Caco-2 (cell line): ENCODE measurements at places on chromosomes 5 and 9.
A peak's percentile ranks its signal among the peaks of the same experiment; 100 is the strongest.

DNA sequence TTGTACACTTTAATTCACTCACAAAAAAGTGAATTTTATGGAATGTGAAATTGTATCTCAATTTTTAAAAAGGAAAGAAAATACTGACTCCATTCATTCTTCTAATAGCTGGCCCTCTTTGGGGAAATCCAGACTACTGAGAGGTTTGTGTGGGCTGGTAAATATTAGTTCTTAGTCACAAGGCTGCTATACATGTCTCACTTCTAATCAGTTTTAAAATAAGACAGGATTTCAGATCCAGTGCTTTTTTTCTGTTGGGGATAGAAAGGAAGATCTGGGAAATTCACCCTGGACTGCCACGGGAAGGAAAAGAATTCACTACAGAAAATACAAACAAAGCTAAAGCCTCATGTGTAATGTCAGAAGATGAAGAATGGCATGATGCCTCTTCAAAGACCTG, 32.7 kb upstream of the ADAMTSL1 start:
- DNase-seq, result no peak

GRCh38 chr9:98862936-98863335, 55.5 kb downstream of the GALNT12 start:
- no peak for DNase-seq

- no peak for DNase-seq
Measured at GRCh38 chr9:92094655-92095054, 20.6 kb downstream of the SPTLC1 start.

GRCh38 chr5:93519740-93520139, 61.3 kb downstream of the NR2F1-AS1 start:
- DNase-seq, result no peak

- DNase-seq, result no peak
Measured at GRCh38 chr5:159456722-159457465, 126.6 kb upstream of the IL12B start.

GRCh38 chr5:169763376-169764017, 126.4 kb downstream of the DOCK2 start:
- no peak for DNase-seq

GRCh38 chr9:12595400-12595799, 97.8 kb upstream of the TYRP1 start:
- DNase-seq, result no peak

- DNase-seq, result no peak
Measured at GRCh38 chr9:31776471-31776870, 608.0 kb upstream of the ACO1 start.

DNA sequence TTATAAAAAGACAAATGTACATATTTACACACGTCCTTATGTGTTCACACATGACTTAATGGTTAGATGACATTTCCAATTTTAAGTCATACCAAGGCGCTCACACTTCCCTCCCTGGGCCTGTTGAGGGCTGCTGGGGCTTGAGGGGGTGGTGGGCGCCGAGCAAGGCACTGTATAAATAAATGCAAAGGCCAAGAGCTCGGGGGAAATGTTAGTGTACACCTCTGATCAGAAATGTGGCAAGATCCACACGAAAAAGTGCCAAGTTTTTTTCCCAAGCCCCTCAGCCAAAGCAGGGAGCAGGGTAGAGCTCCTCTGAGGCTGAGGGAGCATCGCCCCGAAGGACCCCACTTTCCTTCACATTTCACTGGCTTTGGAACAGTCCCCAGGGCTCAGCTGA, 7.5 kb downstream of the IRF1 start:
- DNase-seq, result no peak

DNA sequence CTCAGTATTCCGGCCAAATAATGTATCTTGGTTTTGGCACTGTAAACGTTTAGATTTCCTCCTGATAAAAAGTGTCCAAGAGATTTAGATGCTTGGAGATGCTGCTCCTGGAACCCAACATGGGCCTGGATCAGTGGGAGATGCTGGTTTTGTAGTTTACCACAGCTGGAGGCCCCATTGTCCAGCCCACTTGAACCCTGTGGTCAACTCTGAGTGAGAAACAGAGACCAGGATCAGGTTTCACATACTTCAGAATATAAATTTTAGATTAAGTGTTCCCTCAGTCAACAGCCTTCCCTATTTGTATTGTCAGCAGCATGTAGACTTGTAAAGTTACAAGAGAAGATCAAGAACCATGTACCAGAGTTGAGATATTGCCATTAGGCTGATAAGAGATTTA, 144.7 kb upstream of the C9orf72 start:
- no peak for DNase-seq

DNA sequence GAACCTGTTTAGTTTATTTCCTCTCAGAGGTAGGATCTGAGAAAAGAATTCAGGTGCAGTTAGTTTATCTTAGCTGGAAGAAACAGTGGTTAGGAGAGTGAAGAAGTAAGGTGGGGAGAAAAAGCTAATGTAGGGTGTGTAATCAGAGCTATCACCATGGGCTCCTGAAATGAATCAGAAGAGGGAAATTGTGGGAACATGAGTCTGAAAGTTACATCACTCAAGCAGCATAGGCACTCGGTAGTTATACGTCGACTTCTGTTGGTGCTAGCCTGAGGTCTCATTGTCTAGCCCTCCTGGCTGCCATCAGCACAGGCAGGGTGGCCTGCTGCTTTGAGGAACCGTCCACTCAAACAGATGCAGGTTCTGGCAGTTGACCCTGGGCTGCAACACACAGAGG, 56.7 kb upstream of the NPR3 start:
- DNase-seq, result no peak

- no peak for DNase-seq
Measured at GRCh38 chr5:77102549-77102948, 15.5 kb upstream of the ZBED3 start.

GRCh38 chr5:14743601-14744295, 79.2 kb downstream of the OTULIN start:
- DNase-seq, result no peak

GRCh38 chr5:111512375-111513130, at the start of gene STARD4:
Gene STARD4, minus strand, starts transcription at chr5:111512535. Its CDS starts 5,102 bp downstream, at chr5:111507433.
- DNase-seq, result peak; percentile 98

GRCh38 chr5:112795944-112796678, 58.4 kb downstream of the APC start:
- no peak for DNase-seq

DNA sequence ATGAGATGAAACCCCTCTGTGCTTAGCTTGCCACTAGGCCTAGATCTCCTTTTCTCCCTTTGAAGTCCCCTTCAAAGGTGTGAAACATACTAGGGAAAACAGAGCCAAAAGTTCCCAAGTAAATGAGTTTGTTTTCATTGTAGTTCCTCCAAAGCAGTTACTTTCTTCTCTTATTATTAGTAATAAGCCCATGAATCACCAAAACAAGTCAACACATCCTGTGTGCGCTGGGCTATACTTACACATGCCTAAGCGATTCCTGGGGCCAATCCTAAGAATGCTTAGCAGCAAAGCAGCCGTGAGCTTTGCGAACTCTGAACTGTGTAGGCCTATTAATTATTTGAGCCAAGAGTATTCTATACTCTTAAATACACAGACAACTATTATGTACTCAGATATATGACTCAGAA, 7.6 kb downstream of the ENC1 start:
- DNase-seq, result no peak

DNA sequence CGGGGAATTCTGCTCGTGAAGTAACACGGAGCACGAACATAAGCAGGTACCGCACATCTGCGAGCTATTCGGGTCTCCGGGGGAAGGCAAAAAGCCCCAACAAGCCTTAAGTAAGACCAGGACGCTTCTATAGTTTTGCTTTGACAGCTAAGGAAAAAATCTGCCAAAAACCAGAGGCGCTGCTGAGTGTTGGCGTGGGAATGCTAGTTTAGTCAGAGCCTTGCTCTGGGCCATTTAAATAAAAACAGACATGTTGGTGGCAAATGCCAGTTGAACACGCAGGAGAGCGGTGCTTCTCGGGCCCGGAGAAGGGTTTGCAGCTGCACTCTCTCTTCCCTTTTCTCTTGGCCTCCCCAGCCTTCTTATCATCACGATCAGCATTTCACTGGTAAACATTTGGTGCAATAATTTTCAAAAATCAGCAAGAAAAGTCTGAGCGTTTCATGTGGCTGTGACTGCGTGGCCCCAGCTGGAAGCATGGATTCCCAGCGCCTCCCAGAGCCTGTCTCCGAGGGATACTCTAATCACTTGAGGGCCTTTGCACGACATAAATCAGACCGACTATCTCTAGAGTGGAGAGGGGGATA, 6.4 kb upstream of the NOTCH1 start:
- DNase-seq, result no peak

GRCh38 chr9:69168709-69169217, 5.3 kb upstream of the TJP2 start:
- DNase-seq, result peak; percentile 38

DNA sequence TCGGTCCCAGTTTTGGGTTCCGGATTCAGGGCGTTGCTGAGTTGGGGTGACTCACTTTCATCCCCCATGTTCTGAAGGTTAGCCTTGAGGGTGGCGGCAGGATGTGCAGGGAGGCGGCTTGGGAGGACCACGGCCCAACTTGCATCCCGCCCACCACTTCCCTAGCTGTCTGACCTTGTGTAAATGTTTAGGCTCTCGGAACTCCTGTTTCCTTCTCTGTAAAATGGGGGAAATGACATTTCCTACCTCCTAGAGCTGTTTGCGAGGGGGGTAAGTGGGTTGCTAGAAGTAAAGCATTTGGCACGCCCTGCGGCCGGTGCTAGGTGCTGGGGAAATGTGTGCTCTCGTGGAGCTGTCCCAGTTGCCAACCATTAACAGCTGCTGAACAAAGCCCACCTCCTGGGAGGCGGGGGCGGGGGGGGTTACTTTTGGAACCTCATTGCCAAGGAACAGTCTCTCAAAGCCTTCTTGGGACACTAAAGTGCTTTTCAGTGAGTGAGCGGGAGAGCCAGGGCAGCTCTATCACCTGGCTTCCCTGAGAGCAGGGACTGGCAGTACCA, 27.5 kb downstream of the PTGES2 start:
- no peak for DNase-seq

- DNase-seq, result peak; percentile 33
Measured at GRCh38 chr5:127813633-127814587, 110.7 kb downstream of the CCDC192 start.

GRCh38 chr9:85163415-85163814, 493.9 kb downstream of the NTRK2 start:
- DNase-seq, result no peak

GRCh38 chr5:102782217-102782872, 27.2 kb downstream of the PAM start:
- DNase-seq, result no peak
